ENCODE measurements at places on chromosomes 11 and 22.
A peak's percentile ranks its signal among the peaks of the same experiment; 100 is the strongest.

DNA sequence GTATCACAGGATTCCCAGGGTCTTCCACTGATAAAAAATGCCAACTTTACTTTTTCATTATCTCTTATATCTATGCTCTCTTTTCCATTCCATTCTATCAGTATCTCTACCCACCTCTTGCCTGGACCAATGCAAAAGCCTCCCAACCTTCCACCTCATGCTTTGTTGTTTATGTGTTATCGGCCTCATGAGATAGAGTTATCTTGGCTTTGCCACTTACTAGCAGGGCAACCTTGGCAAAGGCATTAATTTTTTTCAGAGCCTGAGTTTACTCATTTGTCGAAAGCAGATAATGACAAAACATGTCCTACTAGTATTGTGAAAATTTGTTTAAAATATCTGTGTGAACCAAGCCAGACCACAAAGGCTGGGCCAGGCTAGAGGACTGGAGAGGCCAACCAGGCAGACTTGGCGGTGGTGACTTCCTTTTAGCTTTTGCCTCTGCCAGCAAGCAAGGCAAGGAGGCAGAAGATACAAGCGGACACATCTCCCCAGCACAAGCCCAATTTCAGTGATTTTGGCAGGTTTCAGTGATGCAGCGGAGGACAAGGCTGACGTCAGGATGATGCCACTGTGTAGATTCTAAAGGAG lies 106.9 kb downstream of the ADAMTS15 start:
- DNase-seq = no peak

DNA sequence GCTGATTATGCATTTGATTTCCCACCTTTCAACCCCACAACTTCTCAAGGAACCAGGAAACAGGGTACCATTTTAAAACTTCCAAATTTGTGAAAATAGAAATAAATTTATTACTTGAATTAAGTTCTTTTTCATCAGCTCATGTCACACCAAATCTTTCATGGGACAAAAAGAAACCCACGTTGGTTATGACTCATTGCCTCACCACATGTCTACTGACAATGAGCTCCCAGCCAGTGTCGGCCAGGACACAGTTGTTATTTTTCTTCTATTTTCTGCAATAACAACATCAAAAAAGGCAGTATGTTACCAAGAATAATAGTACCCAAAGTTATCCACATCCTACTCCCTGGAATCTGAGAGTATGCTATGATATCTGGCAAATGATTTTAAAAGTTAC lies 17.3 kb downstream of the MS4A6A start:
- no peak for DNase-seq

- DNase-seq = no peak
Observed at GRCh38 chr11:99887481-99887880, 799.6 kb upstream of the ARHGAP42 start.

DNA sequence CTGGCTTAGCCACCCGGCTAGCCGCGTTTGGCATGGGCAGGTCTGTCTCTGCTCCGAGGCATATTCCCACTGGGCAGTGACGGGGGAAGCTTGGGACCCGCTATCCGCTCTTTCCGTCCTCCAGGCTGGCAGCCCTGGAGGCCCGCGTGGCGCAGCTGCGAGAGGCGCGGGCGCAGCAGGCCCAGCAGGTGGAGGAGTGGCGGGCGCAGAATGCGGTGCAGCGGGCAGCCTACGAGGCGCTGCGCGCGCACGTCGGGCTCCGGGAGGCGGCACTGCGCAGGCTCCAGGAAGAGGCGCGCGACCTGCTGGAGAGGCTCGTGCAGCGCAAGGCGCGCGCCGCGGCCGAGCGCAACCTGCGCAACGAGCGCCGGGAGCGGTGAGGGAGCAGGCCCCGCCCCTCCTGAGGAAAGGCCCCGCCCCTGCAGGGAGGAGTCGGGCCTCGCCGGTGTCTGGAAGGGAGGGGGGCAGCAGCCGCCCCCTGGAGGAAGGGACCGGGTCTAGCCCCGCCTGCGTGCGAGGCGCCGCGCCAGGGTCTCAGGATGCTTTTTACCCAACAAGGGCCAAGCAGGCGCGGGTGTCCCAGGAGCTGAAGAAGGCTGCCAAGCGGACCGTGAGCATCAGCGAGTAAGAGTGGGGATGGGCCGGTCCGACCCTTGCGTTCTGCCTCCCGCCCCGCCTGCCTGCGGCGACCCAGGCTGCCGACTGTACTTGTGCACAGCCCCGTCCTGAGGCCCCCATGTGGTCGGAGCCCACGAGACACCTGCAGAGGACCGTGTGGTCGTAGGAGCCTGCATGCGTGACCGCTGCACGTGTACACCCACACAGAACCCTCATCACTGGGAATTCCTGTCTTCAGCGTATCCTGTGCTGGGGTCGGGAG lies 7.9 kb downstream of the ATG16L2 start:
- peak; percentile 61 for DNase-seq

DNA sequence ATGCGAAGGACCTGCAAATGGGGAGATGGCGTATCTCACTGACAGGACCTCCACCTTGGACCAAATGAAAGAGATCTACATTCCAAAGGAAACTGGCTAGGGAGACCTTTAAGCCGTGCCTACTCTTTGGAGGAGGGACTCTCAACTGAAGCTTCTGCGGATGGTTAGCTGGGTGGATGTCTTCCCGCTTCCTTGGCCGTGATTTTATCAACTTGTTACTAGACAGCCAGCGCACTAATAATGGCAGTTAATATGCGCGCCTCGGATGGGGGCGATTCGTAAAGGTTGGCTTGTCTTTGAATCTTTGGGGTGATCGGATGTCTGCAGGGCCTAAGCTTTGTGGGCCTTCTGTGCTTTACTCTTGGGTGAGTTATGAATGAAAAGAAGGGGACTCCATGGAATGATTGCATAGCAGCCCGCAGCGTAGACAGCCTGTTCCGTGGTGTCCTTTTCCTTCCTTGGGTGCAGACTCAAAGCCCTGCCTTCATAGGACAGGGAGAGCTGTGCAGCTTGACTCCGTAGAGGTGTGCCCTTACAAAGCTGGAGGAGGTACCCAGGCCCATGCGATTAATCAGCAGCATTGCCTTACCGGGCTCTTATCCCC lies 1.5 kb downstream of the ZNRF3 start:
- no peak for DNase-seq

DNA sequence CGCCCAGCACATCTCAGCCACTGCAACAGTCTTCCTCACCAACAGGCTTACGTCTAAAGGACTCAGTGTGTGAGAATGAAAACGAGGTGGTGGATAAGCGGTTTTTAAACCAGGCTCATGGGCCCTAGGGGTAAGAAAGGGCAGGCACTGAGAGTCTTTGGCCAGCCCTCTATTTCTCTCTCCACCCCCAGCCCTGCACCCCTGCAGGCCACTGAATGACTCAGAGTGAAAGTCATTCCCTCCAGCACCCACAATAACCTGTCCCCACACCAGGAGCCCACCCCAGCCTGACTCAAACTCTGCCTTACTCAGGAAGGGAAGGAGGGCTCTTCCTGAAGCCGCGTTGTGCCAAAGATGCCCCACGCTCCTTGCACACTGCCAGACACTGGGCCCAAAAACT lies 72.0 kb downstream of the LARGE1 start:
- DNase-seq = no peak

GRCh38 chr11:111526501-111526900 lies 11.9 kb downstream of the HOATZ start:
- no peak for DNase-seq

GRCh38 chr11:8766043-8766987 lies 83.7 kb downstream of the RPL27A start:
- DNase-seq = no peak

- DNase-seq = no peak
Observed at GRCh38 chr22:41762980-41763779, 37.3 kb upstream of the CCDC134 start.

- DNase-seq = no peak
Observed at GRCh38 chr11:32511926-32512325, 71.7 kb upstream of the EIF3M start.

DNA sequence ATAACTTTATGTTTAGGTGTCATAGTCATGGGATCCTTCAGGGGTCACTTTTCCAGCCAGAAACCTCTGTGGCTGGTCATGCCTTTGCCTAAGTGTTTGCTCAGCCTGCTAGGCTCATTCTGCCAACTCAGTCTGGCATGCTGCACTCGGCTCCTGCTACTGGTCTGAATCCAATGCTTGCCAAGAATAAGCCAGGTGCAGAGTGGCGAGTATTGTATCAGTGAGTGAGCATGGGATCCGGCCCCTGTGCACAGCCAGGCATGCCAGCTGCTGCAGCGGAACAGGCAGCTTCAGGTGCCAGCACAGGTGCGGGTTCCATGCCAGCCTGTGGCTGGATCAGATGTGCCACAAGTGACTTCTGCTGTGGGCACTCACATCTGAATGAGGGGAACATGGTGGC lies 1269.3 kb upstream of the CNTN5 start:
- DNase-seq = no peak

DNA sequence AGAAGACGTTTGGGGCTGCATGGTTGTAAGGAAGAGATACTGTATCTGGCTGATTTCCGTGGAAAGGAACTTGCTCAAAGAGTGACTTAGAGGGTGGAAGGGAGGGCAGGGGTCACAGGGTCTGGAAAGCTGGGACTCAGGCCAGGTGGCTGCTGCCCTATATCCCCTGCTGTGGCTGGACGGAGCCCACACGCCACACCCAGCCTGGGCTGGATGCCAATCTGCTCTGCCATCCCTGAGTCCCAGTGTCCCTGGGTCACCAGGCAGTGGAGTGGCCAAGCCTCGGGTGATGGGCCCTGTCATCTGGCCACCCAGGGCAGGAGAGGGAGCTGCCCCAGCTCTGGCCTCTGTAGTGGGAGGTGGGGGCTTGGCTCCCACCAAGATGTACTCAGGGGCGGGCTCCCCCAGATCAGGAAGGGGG lies 26.5 kb upstream of the KRTAP5-7 start:
- no peak for DNase-seq

DNA sequence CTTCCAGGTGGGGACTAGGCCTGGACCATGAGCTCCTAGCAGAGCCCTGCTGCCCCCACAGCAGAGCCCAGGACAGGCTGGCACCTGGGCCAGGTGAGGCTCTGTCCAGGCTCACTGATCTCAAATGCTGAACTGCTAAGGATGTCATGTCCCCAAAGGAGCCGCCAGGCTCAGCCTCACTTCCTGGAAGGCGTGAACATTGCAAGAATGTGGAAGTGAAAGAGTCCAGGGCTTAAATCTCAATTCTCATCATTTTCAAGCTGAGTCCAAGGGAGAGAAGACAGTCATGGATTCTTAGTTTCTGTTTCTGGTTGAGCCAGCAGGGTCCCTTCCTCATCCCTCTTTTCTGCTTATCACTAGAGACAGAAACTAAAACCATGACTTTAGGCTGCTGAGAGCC lies 5.0 kb downstream of the ASCL2 start:
- no peak for DNase-seq

- no peak for DNase-seq
Observed at GRCh38 chr11:14813516-14813915, 78.5 kb downstream of the CYP2R1 start.

GRCh38 chr11:123164732-123165450 lies 30.2 kb downstream of the CLMP start:
- no peak for DNase-seq

DNA sequence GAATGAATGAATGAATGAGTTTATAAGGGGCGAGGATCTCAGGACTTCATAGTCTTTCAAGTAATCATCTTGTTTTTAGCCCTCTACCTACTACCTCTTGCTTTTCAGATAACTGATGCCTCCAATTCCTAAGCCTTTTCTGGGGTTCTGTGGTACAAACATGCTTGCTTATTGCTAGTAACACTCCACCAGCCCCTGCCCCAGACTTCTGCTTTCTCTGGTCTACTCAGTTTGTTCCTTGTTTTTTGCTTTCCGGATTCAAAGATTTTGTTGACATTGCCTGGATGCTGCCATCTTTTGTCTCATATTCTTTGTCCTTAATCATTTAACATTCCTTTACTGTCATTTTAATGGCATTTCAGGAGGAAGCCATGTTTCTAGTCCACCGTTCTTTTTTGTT lies 8.9 kb upstream of the TMEM9B start:
- DNase-seq = no peak

DNA sequence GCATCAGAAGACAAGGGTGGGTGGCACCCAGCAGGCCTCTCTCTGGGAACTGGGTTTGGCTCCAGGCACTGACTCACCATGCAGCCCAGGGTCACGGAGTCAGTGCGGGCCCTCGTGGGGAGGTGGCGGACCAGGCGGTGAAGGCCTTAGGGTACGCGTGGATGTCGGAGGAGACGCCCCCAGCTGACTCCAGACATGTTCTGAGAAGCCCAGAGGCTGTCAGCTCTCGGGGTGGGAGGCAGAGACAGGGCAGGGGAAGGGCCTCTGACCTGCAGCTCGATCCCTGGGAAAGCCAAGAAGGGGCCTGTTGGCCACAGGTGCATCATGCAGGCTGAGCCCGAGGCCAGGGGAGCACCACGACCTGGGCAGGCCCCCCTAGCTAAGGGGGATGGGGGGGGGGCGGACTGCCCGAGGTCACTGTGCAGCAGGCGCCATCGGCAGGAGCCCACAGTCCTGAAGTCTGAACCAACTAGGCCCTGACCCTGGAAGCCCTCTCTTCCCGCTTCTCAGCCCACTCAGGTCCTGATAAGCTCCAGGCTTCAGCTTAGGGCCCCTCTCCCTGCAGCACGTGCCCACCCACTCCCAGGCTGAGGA lies 18.0 kb downstream of the MOB2 start:
- DNase-seq = no peak

- DNase-seq = no peak
Observed at GRCh38 chr11:65427691-65428577, 5.3 kb downstream of the NEAT1 start.

DNA sequence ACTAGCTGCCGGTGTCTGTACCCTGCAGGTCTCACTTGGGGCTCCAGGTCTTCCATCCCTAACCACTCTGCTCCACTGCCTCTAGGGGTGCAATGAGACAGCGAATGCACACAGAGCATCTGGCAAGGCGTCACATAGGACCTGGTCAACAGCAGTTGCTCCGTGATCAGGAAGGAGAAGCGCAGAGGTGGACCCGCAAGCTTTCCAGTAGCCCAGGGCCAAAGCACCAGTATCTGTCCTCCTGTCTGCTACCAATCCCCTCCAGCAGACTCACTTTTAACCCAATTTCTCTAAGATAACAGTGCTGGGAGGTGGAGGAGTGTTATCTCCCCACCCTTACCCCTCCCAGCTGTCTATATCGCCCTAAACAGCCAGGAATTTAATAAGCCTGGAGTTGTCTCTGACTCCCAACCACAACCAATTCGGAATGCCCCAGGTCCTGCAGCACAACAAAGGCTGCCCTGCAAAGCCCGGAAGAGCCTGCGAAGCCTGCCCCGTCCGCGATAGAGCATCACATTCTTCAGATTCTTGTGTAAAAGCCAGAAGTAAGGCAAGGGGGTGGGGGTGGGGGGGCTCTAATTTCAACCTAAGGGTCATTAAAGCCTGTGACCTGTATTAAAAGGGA lies 19.3 kb downstream of the MYH9 start:
- no peak for DNase-seq

- no peak for DNase-seq
Observed at GRCh38 chr11:76789443-76789719, 6.2 kb downstream of the TSKU start.

GRCh38 chr22:49364398-49364797 lies 463.3 kb downstream of the BRD1 start:
- no peak for DNase-seq

GRCh38 chr11:130439160-130439519 lies 9.3 kb upstream of the ADAMTS15 start:
- no peak for DNase-seq

- no peak for DNase-seq
Observed at GRCh38 chr11:65452806-65453490, 30.4 kb downstream of the NEAT1 start.

All from NCI-H1436 treated with DMSO at 0.1 percent for 48 hours (cell line).